ENCODE measurements at places on chromosomes 4 and X.

DNA sequence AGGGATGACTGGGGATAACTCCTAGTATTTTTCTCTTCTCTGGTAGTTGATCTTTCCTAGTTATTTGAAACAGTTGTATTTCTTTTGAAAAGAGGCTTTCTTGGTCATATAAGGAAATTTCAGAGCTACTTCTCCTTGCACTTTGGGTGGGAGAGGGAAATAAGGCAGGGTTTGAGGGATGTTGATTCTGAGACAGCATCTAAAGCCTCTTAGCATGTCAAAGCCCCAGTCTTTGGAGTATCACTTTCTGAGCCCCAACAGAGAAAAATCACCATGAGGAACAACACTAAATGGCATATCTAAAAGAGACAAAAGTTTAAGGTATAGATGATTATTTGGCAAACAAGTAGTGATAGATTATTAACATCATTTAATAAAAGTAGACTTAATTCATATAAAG lies 688.1 kb downstream of the TRAM1L1 start:
- no peak for DNase-seq

DNA sequence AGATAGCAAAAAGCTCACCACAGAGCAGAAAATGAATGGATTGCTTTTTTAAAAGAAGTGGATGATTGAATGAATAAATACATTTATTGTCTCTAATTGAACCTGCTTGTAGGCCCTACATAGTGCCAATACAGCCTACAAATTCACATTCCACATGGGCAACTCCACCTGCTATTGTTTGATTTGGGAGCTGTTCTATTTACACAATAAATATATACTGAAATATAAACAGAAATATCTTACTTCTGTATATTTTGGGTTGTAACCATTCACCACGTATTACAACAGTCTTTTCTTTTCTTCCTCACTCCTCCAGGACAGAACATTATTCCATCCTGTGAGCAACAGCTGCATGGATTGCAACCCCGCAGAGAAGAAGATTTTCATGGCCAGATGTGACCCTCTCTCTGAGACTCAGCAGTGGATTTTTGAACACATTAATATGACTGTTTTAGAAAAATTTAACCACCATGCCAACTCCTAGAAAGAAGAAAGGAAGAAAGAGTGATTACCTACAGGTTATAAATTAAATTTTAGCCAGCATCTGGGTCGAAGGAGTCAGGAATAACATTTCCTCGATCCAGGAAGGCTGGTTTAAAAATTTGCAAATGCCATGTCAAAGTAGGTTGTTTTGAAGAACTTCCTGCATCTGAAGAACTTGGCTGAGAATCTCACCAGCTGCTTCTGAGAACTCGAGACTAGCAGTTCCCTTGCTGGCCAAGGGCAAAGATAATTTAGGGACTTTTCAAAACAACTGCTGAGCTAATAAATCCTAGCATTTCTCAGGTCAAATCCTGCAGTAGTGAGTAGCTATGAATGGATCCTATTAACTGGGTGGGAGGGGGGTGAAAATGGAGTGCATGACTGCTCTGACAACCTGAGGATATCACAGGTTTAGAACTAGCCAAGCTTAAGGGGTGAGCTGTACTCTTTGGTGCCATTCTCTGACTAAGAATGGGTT lies 128.7 kb upstream of the GALNT7 start:
- no peak for DNase-seq

DNA sequence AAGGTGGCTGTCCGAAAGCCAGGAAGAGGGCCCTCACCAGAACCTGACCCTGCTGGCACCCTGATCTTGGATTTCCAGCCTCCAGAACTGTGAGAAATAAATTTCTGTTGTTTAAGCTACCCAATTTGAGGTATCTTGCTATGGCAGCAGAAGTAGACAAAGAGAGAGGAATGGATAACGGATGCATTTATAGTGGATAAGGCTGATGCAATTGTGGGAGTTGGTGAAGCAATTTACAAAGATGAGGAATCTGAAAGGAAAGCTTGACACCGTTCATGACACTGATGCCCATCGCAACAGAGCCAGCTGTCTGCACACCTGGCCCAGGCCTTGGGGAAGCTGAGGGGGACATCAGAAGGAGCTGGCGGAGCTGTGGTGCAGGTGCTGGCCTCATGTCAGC lies 35.7 kb upstream of the MSL3 start:
- DNase-seq, result no peak

- no peak for DNase-seq
These were observed 89.4 kb downstream of the AFF1 start for GRCh38 chr4:87024201-87024600.

DNA sequence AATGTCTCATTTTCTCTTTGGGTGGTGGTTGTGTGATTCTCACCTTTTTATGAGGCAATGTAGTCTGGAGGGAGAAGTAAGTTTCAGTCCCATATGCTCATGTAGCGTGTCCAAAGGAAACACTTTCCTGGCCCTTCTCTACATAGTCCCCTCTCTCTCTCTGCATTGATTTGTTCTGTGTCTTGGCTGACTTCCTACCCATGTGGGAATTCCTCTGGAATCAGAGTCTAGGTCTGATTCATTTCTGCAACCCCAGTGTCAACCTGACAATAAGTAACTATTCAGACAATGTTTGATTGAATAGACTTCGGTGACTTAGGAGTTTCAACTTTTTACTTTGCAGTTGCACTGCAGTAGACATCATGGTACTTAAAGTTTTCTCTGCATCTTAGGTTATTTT lies 2.7 kb upstream of the ALAS2 start:
- DNase-seq, result no peak

- DNase-seq, result no peak
These were observed 166.7 kb upstream of the RPS6KA3 start for GRCh38 chrX:20433388-20433775.

- DNase-seq, result no peak
These were observed 1075.7 kb upstream of the PABPC4L start for GRCh38 chr4:135277068-135277979.

- no peak for DNase-seq
These were observed 24.8 kb upstream of the EOLA2 start for GRCh38 chrX:149962859-149963757.

GRCh38 chr4:129929052-129929451 lies 833.1 kb downstream of the C4orf33 start:
- no peak for DNase-seq

- no peak for DNase-seq
These were observed 65.8 kb upstream of the DIPK2B start for GRCh38 chrX:45266456-45266855.

DNA sequence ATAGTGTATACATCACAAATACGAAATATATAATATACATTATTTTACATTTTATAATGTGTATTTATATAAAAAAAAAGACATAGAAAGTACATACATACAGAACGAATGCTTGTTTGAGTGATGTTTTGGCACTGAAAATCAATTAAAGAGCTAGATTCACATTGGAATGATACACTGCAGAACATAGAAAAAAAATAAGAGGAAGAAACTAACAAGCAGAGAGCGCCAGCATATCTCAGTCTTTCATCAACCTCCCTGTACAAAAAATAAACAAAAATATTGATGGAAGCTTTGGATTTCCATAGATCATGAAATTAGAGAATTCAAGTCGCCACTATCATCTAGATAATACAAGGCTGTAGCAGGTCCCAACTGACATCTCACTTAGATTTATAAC lies 420.6 kb downstream of the CENPC start:
- DNase-seq, result no peak

DNA sequence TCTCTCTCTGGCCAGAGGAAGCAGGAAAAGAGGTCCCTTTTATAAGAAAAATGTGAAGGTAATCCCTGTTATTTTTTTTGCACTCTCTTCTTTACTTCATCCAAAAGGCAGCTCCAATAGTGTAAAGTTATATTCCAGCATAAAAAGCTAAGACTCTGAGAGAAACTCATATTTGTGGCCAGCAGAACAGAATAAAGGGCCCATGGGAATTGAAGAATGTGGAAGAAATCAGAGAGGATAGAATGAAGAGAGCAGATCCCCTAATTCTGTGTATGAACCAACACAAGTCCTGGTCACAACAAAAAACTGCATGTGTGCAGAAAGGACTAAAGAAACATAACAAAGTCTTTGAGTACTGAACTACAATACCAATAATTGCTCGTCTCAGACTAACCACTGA lies 22.3 kb downstream of the RPS6KA6 start:
- DNase-seq, result no peak

DNA sequence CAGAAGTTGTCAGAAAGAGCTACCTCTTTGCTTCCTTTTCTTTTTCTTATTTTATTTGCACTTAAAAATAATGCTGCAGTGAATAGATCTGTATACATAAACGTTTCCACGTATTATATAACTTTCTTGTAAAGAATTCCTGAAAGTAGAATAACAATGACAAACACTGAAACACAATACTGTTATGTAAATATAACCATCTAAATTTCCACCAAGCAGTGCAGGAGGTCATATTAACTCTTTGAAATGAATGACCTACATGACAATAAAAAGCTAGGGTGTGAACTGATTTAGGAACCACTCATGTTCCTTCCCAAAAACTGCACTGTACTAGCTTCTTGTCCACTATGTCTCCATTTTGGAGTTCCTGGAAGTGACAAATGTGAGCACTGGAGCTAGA lies 85.8 kb downstream of the COX18 start:
- no peak for DNase-seq

- DNase-seq, result no peak
These were observed 18.1 kb downstream of the LGI2 start for GRCh38 chr4:25012655-25013054.

GRCh38 chrX:11412715-11413623 lies 119.8 kb downstream of the AMELX start:
- no peak for DNase-seq

DNA sequence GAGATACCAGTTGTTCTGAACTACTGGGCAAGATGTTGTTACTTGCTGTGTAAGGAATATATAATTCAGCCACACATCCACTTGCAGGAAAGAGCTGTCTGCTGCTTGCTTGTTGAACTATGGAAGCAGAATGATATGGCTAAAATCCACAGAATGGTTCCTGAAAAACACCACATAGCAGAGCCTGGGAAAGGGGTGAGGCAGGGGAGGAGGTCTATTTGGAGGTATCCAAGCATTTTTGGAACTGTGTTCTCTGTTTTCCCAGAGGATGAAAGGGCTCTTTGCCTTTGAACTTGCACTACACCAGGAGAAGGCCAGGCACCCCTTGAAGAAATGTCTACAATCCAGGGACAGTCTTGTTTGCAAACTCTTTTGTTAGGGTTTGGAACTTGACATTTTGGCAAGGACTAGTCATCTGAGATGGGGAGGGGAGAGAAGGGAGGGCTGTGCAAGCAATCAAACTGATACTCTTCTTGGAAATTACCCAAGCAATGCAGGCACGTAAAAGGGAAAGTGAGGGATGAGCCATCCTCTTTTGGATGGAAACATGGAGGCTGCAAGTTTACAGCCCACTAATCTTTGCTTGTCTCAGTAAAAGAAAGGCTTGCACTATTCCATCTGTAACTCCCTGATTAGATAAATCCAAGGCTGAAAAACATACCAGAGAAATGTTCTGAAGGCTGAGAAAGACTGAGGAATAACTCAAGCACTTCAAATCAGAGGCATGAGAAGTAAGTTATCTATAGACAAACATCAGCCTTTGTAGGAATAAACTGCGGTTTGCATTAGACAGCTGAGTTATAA lies 141.0 kb downstream of the TSPAN5 start:
- DNase-seq, result no peak

DNA sequence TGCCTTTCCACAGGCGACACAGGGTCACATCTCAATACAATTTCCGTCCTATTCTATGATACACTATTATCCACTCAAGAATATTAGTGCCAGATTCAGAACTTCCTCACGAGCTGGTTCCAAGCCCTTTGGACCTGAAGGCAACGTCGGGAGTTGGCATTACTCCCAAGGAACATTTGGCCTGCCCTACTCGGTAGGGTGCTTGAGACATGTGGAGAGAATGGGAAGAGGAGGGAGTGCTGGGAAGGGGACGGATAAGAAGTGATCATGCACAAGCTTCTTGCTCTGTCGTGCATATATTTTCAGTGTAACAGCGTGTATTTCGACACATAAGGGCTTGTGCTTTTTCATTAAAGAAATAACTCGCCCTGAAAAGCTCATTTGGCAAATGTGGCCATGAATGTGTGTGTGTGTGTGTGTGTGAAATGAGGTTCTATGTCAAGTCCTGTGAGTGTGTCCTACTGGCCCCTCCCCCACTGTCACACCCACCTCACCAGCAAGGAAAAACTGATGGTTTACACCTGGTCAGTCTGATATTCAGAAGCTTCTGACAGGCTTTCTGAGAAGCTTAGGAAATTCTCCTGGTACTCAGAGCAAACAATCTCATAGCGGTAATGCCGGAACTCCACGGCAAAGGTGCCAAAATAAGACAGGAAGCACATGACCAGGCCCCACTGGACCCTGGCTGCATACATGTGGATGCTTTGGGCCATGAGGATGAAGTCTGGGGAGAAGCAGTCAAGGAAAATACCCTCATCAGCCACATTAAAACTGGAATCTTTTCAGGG lies 54.8 kb downstream of the ENOPH1 start:
- no peak for DNase-seq

- DNase-seq, result no peak
These were observed 201.3 kb upstream of the CTSO start for GRCh38 chr4:156154978-156155377.

- no peak for DNase-seq
These were observed 814 bp downstream of the SPON2 start for GRCh38 chr4:1171311-1172227.

DNA sequence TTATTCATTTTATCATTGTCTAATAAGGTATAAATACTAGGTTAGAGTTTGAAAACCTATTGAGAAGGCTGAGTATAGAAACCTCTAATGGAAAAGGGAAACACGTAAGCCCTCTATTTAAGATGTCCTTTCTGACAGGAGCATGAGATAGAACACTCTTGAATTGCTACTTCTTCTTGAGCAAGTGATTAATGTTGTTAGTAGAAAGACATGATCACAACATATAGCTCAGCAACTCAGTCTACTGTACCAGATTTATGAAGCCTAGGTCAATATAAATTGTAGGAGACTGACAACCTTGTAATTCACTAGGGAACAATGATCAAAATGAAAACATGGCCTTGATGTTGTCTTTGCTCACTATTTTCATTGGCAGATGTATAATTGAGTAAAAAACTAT lies 189.7 kb downstream of the ANTXR2 start:
- no peak for DNase-seq

DNA sequence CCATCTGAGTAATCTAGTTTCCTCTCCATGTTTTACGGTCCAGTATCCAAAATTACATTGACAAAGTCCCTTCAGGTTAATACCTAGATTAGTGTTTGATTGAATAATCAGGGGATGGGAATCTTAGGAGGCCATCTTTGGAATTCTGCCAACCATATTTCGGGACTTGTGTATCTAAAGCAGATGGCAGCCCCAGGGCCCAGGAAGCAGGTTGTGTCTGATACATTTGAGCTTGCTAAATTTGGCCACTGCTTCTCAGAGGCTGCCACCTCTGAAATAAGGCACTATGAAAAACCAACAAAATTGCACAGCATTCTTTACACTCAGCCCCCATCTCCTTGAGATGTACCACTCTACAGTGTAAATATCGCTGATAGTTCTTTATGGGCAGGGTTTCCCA lies 102.1 kb downstream of the ASB9 start:
- no peak for DNase-seq

Measured in stimulated activated CD4-positive, alpha-beta T cell treated with anti-CD3 and anti-CD28 coated beads, Interleukin-1b, Interleukin-23, amount 100 ng/mL, for 1 hour (primary cell).